ENCODE measurements at places on chromosomes 2 and 18.
A peak's percentile ranks its signal among the peaks of the same experiment; 100 is the strongest.

DNA sequence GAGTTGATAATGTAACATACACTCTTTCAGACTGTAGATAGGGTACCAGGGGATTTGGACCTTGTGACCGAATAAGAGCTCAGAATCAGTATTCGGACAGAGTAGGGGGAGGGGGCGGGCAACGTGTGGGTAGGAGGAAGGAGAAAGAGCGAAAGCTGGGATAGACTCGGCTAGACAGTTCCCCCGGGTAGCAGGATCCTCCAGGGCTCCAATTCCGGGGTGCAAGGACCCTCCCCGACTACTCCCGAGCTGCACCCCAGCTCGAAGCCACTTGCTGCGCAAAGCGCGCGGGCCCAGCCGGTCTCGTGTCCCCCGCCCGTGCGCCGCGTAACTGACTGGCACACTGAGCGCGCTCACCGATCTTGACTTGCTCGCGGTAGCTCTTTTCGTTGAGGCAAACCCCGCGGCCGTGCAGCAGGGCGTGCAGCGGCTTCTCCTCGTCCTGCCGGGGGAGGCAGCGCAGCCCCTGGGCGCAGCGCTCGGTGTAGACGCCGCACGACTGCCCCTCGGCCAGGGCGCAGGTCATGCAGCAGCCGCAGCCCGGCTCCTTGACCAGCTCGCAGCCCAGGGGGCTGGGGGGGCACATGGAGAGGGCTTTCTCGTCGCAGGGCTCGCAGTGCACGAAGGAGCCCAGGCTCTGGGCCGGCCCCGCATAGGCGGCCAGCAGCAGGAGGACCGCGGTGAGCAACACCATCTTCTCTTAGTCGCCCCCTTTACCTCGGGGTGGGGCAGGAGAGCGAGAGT lies 1.1 kb downstream of the IGFBP5 start:
- DNase-seq: peak; percentile 34

GRCh38 chr2:85648619-85649018 lies 19.4 kb downstream of the SFTPB start:
- no peak for DNase-seq

- no peak for DNase-seq
These were observed 67.5 kb downstream of the SPATS2L start for GRCh38 chr2:200373973-200374416.

DNA sequence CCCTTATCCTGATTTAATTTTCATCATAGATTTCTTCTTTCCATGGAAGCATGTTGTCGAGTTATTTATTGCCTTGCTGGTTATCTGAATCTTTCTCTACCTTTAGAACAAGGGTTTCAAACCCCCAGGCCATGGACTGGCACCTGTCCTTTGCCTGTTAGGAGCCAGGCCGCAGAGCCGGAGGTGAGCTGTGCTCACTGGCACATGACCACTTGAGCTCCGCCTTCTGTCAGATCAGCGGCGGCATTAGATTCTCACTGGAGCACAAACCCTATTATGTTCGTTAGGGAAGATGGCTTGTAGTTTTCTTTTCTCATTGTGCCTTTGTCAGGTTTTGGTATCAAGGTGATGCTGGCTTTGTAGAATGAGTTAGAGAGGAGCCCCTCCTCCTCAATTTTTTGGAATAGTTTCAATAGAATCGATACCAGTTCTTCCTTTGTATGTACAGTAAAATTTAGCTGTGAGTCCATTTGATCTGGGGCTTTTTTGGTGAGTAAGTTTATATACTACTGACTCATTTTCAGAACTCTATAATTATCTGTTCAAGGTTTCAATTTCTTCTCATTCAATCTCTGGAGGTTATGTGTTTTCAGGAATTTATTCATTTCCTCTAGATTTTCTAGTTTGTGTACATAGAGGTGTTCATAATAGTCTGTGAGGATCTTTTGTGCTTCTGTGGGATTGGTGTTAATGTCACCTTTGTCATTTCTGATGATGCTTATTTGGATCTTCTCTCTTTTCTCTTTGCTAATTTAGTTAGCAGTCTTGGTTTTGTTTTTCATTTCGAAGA lies 668.0 kb upstream of the FAM98A start:
- DNase-seq: no peak

GRCh38 chr2:129911363-129912065 lies 68.0 kb upstream of the RAB6C start:
- DNase-seq: no peak

DNA sequence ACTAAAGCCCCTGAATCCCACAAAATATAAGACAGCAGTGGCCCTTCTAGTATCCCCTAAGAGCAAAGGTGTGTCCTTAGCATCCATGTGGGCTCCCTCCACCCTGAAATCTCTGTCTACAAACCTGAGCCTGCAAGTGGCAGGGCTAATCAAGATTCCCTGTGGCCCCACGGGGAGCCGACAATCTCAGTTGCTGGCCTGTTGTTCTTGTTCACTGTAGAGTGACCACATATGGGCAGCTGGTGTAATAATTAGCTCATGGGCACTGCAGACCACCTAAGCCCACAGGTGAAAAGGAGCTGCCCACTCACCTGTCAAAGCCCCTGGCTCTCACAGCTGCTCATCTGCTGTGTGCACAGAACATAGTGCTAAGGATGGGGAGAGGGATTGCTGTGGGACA lies 102.3 kb downstream of the MRO start:
- no peak for DNase-seq

DNA sequence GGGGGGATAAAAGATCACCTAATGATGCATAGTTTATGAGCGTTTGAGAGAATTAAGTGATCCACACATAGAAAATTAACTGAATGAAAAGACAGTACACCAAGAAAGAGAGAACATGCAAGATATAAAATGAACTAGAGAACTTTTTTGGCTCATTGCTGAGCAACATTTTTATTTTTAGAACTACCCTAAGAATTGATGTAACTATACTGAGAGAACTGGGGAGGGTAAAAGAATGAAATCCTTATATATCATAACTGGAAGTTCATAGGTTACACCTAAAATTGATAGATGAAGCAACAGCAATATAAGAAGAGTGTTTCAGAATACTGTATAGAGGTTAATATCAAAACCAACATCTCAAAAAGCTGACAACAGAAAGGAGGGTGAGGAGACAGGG lies 55.6 kb downstream of the USP34 start:
- no peak for DNase-seq

DNA sequence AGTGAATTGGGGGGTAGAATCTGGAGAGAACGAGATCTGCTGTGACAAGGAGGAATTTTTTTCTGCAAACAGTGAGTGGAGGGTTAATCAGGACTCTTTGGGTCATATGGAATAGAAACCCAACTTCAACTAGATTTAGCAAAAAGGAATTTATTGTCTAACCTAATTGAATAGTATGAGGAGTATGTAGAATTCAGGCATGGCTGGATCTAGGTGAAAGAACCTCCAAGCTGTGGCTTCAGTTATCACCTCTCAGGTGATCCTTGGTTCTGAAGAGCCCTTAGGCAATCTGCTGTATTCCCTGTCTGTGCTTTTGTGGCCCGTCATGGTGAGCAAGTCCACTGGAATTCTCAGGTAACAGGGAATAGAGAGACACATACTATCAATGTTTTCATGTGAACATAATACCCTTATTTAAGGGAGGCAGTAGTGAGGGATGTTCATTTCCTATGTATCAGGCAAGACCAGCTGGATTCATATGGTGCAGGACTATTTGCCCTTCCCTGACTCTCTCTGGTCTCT lies 164.7 kb downstream of the ALPK2 start:
- DNase-seq: no peak

DNA sequence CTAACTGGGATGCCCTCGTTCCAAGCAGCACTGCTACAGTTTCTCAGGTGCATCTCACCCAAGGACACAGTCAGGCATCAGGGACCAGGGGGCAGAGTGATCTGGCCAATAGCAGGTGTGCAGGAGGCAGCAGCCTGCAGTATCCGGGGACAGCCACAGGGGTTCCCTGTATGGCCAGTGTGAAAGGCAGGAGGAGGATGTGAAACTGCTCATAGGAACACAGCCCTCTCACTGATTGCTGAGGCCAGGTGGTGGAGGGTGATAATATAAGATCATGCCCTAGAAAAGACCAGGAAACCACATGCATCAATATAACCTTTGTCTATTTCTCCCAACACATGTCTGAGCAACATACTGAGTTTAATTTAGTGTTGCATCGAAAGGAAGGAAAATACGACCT lies 112.7 kb upstream of the TACR1 start:
- DNase-seq: no peak

GRCh38 chr18:42486271-42486670 lies 531.2 kb downstream of the PIK3C3 start:
- DNase-seq: no peak

- no peak for DNase-seq
These were observed 34.6 kb downstream of the HS6ST1 start for GRCh38 chr2:128284037-128284441.

DNA sequence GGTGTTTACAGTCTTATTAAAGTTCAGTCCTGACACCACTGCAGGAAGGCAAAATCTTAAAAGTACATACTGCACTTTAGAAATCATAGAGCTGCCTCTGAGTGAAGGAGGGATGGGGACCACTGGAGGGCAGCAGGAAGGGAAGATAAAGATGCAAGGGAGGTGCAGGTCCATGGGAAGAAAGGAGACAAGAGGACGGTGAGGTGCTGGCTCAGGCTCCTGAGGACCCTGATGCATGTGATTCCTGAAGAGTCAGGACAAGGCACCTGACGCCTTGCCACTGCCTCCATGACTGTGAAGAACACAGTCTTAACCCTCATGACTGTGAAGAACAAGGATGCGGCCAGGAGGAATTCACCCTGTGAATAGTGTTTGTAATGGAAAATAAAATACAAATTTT lies 116.2 kb upstream of the NPAS2 start:
- DNase-seq: no peak

DNA sequence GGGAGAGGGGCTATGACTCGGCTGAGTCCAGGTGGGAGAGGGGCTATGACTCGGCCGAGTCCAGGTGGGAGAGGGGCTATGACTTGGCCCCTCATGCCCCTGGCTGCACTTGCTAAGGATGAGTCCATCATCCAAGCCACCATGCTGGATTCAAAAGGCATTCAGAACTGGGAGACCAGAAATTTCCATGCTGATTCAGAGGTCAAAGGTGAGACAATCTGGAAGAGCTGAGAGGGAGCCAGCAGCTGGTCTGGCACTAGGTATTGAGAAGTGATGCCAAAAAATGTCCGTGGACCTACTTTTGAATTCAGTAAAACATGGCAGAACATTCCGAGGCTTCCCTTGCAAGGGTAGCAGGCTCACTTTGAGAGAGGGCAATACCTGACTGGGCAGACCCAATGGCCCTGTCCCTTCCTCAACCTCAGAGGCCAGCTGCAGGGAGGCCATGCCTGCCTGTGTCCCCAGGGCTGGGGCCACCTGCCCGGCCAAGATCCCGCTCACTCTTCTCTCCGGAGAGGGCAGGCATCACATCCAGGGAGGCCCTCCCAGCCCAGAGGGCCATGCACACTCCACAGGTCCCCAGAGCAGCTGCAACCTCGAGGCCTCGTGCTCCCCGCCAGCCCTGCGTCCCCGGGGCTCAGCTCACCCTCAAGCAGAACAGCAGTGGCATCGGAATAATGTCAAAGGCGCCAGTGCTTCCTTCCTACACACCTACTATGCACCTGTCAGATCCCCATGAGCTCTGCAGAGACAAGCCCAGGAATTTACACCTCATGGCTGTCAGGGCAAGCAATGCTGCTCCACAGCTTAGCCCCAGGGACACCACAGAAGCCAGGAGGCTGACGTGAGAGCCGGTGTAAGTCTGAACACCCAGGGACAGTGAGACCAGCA lies 80.2 kb upstream of the GPC1 start:
- DNase-seq: no peak

DNA sequence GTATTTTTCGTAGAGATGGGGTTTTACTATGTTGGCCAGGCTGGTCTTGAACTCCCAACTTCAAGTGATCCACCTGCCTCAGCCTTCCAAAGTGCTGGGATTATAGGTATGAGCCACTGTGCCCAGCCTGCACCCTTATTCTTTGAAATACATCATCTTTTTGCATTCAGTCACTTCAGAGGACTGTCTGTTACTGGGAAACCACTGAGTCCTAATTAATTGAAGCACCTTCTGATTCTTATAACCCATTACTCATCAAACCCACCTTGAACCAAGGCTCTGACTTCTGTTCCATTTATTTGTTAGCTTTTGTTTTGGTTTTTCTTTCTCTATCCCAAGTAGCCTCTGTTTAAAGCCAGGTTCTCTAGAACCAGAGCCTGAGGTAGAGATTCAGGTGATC lies 49.6 kb downstream of the CPO start:
- DNase-seq: no peak

DNA sequence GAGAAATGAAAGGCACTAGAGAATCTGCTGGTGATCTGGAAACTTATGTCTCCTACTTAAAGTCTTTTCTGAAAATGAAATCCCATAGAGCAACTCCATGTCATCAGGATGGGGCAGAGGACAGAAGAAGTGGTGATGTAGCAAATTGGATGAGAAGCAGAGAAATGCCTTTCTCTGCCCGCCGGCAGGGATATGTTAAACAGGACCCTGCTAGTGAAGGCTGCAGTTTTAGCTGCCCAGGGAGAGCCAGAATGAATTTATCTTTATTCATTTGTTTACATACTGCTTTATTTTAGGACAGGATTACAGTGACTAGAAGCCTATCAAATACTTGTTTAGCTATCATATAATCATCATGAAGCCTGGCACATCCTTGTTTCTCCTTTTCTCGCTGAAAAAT lies 247.0 kb downstream of the DOK6 start:
- no peak for DNase-seq

- DNase-seq: no peak
These were observed 156.1 kb upstream of the VRK2 start for GRCh38 chr2:57890464-57890863.

- DNase-seq: no peak
These were observed 222.4 kb downstream of the EXOC6B start for GRCh38 chr2:72603481-72603880.

DNA sequence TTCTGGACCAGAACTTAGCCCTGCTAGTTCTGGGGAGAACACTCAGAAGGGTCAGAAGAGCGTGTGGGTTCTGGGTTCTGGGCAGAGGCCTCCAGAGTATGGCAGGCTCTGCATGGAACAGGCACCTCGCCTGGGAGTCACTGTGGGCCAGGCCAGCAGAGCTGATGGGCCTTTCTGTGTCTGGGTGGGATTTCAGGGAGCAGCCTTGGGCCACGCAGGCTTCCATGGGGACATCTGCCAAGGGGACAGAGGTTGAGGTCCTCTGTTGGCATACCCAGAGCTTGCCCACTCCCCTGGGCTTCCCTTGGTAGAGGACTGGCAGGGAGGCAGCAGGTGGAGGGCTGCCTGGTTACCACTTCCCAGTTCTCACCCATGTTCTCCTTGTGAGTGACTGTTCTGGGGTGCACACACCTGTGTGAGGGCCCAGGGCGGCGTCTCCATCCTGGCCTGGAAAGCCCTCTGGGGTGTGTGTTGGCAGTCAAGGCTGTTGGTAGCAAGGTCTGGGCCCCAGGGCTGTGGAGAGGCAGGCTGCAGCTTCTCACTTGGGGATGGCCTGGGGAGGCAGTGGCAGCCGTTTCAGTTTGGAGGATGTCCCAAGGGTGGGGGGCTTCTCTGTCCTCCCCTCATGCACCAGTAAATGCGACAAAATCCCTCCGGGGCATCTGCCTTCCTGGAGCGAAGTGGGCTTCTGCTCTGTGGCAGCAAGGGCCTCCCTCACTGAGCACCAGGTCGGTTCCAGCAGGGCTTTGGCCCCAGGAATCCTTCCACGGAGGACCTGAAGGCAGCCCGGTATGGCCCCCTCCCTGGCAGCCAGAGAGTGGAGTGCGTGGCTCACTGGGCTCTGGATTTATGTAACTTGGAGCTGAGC lies 74.6 kb upstream of the HDAC4 start:
- DNase-seq: no peak

GRCh38 chr2:45578056-45578843 lies 32.8 kb downstream of the SRBD1 start:
- no peak for DNase-seq

- DNase-seq: no peak
These were observed 65.7 kb upstream of the GLI2 start for GRCh38 chr2:120669971-120670370.

All from hippocampal formation (tissue), 2 donors.